PC-9 (cell line): ENCODE measurements at places on chromosomes 11 and 22. TPM values are rescaled to one million over a fixed set of nuclear protein-coding genes. Genes with fewer than 3 reads are reported as not detected.

DNA sequence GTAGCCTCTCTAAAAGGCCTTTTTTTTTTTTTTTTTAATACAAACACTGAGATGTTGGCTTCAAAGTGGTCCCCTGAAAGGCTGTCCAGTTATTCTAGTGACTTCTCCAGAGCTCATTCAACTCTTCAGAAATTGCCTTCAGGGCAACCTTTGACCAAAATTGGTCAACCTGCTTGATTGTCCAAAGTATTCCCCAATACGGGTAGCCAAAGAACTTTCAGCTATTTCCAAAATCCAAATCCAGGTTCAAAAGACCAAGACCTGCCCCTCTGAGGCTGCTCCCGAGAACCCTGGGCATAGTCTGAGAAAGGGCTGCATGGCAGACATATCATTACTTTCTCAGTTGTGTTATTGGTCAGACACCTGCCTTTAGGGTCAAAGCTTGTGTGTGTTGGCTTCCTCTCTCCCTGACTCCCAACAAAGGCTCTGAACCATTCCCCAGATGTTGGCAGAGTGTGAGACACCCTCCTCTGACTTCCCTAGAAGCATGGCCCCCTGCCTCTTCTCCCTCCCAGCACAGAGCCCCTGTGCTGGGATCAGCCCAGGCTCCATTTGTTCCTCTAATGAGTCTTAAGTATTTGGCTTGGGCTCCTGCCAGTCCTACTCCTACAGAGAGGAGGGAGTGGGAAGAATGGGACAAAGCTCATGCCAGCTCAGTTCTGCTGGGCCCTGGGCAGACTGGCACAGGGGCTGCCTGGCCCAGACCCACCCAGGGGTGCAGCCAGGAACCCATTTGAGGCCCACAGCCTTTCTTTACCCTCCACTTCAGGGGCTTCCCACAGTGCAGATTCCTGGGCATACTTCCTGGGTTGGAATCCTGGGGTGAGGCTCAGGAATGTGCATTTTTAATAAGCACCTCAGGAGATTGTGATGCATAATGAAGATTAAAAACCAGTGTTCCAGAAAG is 30.3 kb downstream of the TNKS1BP1 start:
- DNase-seq: peak; percentile 57

- DNase-seq: no peak
Measured at GRCh38 chr11:118834427-118835028, 43.6 kb upstream of the DDX6 start.

OR8A1 gene
- total RNA-seq: not detected in 2 replicates

- DNase-seq: no peak
Measured at GRCh38 chr11:19116276-19116970, 545 bp upstream of the ZDHHC13 start.

GRCh38 chr11:69199583-69200315 is 44.0 kb downstream of the SMIM38 start:
- no peak for DNase-seq

PGR gene
- total RNA-seq: not detected in 2 replicates
